Fibroblast of pulmonary artery (primary cell): ENCODE measurements at places on chromosomes 7 and 10.
A peak's percentile ranks its signal among the peaks of the same experiment; 100 is the strongest.

- DNase-seq = no peak
Observed at GRCh38 chr10:94211169-94211510, 151.6 kb downstream of the NOC3L start.

DNA sequence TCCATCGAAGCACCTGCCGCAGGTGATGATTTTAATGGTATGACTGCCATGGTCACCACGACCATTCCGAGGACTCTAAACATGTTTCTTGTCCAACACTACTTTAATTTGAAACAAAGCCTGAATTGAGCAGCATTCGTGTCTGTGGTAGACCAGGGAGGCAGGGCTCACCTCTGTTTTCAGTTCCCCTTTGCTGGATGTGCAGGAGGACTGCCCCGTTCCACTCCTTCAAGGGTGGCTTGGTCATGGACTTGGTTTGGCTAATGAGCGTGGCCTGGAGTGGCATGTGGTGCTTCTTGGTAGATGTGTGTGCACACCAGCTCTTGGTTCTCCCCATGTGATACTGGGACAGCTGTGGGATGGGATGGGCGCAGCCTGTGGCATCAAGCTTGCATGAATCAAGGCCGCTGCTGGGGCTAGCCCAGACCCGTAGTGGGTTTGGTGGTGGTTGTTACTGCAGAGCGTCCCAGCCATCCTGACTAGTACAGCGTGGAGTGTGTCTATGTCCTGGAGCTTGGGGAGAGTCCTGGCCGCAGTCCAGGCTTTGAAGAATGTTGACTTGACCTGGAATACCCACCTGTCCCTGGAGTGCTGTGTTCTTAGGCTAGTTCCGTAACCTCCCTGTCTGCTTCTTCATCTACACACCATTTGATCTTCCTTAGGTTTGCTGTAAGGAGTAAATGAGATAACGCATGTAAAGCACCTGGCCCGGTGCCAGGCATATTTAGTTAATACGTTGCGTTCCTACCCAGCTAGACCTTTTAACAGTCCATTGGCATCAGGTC, 34.8 kb downstream of the MGMT start:
- DNase-seq = no peak

DNA sequence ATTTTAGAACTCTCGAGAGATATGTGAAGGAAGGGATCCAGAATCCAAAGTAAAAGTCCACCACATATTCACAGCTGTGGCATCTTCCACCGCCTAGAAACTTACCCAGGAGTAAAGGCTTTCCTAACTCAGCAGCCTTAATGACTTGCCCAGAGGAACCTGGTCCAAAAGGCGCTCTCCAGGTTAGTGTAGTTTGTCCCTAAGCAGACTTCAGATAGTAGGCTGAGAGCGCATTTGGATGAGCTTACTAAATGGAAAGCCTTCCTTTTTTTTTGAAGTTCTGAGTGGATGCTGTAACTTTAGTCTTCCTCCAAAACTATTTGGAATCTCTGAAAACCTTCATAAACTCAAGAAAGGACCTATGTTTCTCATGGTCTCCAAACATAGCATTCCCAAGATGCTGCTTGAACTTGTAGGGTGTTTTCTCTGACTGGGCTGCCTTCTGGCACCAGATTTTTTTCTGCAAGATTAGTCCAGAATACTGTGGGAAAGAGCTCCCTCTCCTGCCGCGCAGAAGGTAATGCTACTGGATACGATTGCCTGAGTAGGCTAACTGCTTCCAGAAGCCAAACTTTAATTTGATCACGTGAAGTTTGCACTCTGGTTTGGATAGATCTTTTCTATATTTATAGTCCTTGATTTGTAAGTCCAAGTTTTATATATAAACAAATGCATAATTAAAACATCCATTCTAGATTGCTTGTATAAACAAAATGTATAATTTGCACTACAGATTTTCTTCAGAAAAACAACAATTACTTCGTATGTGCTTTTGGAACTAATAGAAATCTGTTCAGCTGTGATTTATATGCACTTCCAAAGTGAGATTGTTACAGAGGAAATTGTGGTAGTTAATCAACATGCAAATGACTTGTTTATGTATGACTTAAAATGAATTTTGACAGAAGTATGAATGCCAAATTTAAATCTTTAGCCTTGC, 19.6 kb upstream of the GPR37 start:
- peak; percentile 74 for DNase-seq

GRCh38 chr7:26995666-26996065, 100.1 kb downstream of the HOXA1 start:
- no peak for DNase-seq

- DNase-seq = no peak
Observed at GRCh38 chr10:119801998-119802538, 70.6 kb downstream of the MCMBP start.

GRCh38 chr7:24477398-24478136, 95.7 kb upstream of the PALS2 start:
- DNase-seq = peak; percentile 83

GRCh38 chr7:29217113-29217512, 22.5 kb downstream of the CHN2 start:
- peak; percentile 33 for DNase-seq

GRCh38 chr10:5433182-5433581, 20.8 kb downstream of the NET1 start:
- DNase-seq = no peak

DNA sequence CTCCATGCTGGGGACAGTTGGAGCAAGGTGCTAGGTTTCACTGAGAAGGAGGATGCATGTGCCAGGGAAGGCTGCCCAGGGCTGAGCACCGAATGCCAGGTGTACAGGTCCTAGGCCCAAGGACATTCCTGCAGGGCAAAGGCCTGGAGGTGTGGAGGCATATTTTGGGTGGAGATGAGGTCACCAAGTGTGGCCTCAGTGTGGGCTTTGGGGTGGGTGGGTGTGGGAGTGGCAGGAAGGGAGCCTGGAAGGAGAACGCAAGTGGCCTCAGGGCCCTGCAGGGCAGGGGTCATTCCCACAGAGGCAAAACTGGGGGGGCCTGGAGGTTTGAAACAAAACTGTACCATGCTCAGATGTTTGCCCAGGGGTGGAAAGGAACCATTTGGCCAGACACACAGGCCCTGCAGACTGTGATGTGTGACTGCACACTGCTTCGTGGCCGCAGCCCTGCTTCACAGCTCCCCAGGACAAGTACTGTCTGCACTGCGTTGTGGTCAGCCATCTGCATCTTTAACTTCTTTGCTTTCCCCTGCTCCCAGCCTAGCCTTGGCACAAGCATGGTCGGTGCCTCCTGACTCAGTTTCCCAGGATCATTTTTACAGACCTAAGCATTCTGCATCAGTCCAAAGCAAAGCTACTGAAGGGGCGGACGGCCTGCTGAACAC, 5.1 kb downstream of the PLPP4 start:
- DNase-seq = no peak

GRCh38 chr7:144032985-144033709, 15.6 kb upstream of the OR2A5 start:
- no peak for DNase-seq

GRCh38 chr10:104076743-104077160, 8.9 kb downstream of the COL17A1 start:
- peak; percentile 94 for DNase-seq

GRCh38 chr10:15860692-15861201, 440 bp upstream of the MINDY3 start:
- DNase-seq = no peak

- DNase-seq = no peak
Observed at GRCh38 chr7:22801912-22802311, 20.7 kb downstream of the TOMM7 start.

DNA sequence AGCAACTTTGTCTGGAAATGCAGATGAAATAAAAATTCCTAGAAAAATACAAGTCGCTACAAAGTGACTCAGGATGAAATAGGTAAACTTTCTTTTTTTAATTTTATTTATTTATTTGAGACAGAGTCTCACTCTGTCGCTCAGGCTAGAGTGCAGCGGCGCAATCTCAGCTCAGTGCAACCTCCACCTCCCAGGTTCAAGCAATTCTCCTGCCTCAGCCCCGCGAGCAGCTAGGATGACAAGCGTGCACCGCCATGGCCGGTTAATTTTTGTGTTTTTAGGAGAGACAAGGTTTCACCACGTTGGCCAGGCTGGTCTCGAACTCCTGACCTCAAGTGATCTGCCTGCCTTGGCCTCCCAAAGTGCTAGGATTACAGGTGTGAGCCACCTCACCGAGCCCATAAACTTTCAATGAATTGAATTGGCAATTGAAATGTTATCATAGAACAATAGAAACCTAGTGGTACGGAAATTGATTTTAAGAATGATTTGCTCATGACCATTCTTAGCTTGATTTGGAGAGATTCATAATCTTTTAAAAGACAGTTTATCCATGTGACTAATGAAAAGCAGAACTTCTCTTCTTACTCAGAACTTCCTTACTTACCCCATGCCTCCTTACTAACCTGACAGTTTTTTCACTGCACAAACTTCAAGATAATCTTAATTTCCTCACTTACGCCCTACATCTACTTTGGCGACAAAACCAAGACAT, 161.7 kb downstream of the FAM107B start:
- DNase-seq = no peak

DNA sequence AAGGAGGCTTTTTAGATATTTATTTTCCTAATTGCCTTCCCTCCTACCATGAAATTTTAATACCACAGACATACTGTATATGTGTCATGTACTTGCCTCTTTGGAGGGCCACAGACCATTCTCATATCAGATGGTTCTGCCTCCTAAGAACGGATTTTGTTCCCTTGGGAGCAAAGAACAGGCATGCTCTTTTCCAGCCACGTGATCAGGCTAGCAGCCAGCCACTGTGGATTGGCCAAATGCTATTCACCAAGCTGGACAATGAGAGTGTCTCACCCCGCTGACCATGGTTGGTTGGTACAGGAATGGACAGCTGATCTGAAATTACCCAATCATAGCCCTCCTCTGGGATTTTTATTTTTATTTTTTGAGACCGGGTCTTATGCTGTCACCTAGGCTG, 21.5 kb upstream of the CRHR2 start:
- DNase-seq = no peak

DNA sequence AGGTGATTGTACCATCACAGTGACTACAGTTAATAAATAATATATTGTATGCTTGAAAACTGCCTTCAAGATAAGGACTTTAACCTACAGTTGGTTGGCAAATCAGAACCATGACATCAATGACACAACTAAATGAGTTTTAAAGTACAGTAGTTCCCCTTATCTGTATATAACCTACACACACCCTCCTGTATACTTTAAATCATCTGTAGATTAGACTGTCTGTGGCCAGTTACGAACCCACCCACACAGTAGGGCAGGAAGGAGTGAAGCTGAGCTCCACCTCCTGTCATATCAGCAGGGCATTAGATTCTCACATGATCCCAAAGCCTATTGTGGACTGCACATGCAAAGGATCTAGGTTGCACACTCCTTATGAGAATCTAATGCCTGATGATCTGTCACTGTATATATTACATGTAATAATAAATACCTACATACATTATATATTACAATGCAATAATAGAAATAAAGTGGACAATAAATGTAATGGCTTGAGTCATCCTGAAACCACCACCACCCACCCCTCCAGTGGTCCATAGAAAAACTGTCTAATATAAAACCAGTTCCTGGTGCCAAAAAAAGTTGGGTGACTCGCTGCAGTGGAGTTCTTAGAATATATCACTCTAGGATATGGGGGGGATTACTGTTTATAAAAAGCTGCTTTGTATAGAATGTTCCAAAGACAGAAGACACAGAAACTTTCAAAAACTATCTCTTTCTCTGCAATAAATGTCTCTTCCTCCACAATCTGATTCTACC, 5.6 kb downstream of the TPK1 start:
- no peak for DNase-seq

DNA sequence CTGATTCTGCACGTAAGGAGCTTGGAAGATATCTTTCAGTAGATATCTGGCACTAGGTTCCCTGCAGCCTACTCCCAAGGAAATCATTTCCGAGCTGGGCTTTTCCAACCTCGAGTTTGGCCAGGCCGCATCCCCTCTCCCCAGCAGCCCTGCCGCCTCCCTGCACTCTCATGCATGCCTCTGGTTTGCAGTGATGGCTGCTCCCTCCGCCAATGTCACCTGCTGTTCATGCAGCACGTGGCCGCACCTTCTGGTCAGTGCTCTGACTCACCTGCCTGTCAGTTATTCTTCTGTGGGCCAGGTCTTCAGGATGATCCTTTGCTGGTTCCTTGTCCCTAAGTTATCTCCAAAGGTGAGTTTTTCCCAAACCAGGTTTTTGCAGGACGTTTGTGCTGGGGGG, 50.6 kb upstream of the RASGEF1A start:
- DNase-seq = no peak

- DNase-seq = no peak
Observed at GRCh38 chr7:136312592-136312991, 335.4 kb upstream of the MTPN start.

GRCh38 chr10:124649214-124649613, 95.0 kb downstream of the FAM53B start:
- DNase-seq = peak; percentile 79

DNA sequence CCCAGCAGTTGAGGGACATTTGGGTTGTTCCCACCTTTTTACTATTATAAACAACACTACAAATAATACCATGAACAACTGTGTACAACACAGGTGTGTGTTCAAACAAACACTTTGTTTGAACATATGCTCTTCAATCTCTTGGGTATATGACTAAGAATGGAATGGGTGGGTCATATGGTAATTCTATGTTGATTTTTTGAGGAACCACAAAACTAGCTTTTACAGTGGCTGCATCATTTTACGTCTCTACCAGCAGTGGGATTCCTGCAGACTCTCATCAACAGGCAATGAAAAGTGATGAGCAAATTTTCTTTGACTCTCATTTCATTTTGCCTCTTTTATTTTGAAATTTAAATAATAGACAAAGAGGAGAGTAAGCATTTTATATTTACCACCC, 116.9 kb upstream of the KLF14 start:
- DNase-seq = no peak

- no peak for DNase-seq
Observed at GRCh38 chr7:43766564-43766963, 8.1 kb downstream of the BLVRA start.

- no peak for DNase-seq
Observed at GRCh38 chr7:70830060-70830395, 301.9 kb upstream of the GALNT17 start.

DNA sequence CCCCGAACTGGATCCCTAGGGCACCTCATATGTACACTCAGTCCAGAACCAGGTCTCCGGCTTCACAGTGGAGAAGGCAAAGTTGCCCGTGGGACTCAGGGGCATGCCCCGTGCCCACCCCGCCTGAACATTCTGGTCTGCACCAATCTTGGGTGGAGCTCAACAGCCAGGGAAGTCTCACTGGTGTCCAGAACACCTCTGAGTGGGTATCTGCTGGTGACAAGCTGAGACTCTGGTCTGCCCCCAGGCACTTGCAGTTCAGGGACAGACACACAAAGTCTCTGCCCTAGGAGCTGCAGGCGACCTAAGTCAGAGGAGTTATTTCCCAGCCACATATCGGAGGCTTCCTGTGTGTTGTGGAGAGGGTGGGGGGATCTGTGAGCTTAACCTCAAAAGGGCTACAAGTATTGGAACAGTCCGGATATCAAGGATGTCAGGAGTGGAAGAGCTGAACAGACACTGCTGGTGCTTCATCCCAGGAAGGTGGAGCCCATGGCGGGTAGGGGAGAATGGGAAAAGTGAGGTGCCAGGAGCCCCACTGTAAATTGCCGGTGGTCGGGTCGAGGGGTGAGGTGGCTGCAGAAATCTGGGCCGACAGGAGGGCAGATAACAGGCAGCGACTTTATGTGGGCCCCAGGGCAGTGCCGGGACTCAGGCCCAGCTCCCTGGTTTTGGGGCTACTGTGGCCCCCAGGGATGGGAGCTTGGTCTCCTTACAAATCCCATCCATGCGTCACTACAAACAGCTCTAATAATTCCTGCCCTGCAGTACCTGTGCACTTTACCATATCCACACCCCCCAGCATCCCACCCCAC, 8.6 kb upstream of the TLX1 start:
- DNase-seq = no peak

- DNase-seq = peak; percentile 38
Observed at GRCh38 chr10:84140036-84140379, 699 bp downstream of the GHITM start.
